ENCODE measurements at places on chromosomes 2 and 18. TPM values are rescaled to one million over a fixed set of nuclear protein-coding genes. Genes with fewer than 3 reads are reported as not detected.

DNA sequence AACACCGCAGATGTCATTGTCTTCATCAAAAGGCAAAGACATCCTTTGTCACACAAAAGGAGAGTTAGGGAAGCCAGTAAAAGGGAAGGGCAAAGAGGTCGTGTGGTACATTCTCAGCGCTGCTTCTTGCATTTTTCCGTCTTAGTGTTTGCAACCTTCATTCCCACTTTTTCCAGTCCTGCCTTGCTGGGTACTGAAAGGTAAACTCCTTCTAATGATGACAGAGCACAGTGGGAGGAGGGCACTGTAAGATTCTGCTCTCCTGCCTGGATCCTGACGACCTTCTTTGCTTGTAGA is 424.3 kb upstream of the MEX3C start:
- DNase-seq = no peak

GRCh38 chr2:7324706-7325105 is 407.5 kb downstream of the RNF144A start:
- DNase-seq = no peak

DNA sequence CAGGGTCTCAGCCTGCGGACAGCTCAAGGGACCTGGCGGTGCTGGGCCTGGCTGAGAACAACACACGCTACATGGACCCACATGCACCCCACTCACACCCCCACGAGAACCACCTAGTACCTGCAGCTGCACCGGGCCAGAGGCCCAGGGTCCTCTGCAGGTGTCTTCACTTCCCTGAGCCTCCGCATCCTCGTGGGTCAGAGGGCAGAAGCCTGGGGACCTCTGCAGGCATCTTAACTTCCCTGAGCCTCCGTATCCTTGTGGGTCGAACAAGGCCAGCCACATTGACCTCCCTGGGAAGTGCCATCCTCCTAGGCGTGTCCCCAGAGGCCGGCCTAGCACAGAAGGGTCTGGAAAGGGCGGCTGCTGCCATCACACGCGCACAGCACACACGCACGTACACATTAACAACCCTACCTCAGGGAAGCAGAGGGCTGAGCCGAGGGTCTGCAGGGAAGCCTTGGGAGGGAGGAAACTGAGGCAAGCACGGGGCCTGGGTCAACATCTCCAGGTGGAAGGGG is 62.5 kb upstream of the HPCAL1 start:
- no peak for DNase-seq

DNA sequence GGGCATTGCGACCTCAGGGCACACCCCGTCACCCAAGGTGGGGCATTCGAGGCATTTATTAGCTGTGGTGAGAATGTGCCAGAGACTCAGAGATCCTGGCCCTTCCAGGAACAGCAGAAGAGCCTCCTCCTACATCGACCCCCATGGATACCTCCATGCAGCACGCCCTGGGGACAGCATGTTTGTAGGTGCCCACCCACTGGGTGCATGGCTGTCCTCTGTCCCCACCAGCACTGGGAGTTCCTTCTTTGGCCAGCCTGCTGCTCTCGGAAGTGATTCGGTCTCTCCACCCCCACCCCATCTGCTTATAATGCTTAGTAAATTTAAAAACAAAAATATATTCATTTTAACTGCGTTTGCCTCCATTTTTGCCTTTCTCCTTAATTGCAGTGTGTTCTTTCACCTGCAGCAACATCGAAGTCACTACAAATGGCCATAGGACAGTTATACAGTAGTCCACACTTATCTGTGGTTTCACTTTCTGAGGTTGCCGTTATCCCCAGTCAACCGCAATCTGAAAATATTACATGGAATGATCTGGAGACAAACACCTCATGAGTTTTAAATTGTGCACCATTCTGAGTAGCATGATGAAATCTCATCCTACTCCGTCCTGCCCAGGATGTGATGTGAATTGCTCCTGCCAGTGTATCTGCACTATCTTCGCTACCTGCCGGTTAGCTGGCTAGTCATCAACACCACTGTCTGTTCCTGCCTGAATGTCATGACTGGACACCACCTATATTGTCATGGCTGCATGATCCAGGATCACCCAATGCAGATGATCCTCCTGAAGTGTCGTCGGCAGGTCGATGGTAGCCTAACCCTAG is 29.6 kb upstream of the ZCCHC2 start:
- no peak for DNase-seq

DNA sequence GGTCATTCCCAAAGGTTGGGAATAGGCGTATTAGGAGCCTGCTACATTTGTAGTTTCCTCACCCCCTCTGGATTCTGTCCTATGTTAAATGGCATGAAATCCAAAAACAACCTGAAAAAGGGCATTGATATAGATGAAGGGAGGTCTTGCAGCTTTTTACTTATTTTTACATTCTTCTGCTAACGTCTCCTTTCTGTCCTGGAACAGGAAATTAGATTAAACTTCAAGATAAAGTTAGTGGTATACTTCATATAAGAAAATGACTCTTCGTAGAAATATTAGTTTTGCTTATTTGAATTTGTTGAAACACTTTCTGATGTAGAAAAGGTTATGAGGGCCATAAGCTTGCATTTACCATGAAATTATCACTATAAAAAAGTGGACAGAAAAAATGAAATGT is 694.5 kb downstream of the ADCYAP1 start:
- no peak for DNase-seq

DNA sequence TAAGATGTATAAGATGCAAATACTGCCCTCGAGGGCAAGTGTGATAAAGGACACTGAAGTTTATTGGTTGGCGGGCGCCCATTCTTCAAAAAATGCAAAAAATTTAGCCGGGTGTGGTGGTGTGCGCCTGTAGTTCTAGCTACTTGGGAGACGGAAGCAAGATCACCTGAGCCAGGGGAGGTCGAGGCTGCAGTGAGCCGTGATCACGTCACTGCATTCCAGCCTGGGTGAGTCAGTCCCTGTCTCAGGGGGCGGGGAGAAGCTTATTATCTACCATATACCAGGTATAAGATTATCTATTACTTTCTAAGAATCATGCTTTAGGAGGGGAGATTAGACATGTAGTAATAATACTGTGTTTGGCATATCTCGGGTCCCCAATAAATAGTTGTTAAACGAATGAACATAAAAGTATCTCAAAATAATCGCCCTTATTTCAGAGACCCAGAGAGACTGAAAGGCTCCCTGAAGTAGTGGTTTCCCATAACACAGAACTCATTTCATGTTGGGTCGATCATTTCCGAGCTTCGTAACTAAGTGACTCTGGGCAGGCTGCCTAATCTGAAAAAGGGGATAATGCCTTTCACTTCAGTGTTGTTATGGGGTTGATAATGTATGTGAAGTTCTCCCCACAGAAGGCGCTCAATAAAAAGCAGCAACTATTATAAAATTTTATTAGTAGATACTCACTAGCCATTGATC is 1.2 kb upstream of the SELENOI start:
- peak; percentile 20 for DNase-seq

GRCh38 chr2:46706264-46706983 is 209.2 kb downstream of the MCFD2 start:
- no peak for DNase-seq

- no peak for DNase-seq
Measured at GRCh38 chr18:54218299-54218698, 6.2 kb downstream of the MBD2 start.

GRCh38 chr2:68860111-68860510 is 11.1 kb downstream of the BMP10 start:
- no peak for DNase-seq

DNA sequence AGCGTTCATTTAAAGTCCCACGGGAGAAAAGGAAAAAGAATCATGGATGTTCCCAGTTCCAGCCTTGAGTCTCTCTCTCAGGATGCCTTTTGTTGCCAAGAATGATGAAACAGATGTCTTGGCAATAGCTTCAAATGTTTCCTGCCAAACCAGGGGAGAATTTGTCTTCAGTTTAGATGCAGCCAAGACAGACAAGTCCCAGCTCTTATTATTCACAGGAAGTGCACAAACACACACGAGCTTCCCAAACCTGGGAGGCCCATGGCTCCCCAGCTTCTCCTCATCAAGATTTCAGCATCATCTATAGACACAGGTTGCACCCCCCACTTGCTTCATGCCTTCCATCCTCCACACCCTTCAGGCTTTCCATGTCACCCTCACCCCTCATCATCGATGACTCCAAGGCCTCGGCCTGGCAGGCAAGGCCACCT is 45.9 kb downstream of the HS1BP3 start:
- DNase-seq = no peak

DNA sequence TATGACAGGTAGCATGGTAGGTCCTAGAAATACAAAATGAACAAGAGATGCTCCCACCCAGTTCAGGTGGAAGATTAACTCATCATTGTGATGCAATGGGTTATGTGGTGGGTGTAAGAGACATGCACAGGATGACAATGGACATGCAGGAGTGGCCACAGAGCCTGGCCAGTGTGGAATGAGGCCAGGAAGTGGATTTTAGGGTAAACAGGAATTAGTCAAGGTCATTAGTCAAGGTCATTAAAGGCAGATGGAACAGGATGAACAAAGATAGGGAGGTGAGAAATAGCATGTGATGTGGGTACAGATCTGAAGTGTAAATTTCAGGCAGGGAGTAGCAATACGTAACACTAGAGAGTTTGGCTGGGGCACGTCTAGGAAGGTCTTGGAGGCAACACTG is 15.6 kb upstream of the SERTAD2 start:
- no peak for DNase-seq

DNA sequence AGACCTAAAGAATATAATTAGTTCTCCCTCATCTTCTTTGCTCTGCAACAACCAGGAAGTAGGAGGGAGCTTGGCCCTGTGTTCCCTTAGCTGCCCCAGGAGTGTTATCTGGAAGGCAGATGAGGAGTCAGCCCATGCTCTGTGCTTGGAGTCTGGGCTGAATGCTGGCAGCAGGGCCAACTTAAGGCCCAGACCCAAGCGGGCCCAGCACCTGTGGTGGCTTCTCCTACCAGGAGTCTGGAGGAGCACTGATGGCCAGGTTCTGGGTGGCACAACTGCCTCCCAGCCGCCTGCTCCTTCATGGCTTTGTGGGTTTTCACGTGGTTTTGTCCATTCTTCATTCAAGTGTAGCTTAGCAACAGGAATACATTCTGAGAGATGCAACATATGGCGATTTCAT is 1910.7 kb upstream of the LRRTM1 start:
- DNase-seq = no peak

DNA sequence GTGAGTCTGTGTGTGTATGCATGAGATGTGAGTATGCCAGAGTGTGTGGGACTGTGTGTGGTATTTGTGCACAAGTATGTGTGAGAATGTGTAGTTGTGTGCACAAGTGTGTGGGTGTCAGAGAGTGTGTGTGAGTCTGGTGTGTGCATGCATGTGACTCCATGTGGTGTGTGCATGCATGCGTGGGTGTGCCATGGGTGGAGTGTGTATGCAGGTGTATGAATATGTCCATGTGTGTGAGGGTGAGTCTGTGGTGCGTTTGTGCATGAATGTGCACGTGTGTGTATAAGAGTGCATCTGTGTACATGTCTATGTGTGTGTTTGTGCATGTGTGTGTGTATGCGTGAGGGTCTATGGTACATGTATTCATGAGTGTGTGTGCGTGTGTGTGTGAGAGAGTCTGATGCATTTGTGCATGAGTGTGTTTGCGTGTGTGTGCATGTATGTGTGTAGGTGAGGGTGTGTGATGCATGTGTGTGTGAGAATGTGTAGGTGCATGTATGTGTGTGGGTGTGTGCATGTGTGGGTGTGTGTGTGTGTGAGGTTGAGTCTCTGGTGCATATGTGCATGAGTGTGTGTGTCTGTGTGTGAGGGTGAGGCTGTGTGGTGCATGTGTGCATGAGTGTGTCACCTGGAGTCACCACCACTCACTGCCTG is 226.8 kb downstream of the LDLRAD4 start:
- DNase-seq = no peak

GRCh38 chr18:80068571-80069272 is 34.5 kb downstream of the RBFA start:
- DNase-seq = no peak

DNA sequence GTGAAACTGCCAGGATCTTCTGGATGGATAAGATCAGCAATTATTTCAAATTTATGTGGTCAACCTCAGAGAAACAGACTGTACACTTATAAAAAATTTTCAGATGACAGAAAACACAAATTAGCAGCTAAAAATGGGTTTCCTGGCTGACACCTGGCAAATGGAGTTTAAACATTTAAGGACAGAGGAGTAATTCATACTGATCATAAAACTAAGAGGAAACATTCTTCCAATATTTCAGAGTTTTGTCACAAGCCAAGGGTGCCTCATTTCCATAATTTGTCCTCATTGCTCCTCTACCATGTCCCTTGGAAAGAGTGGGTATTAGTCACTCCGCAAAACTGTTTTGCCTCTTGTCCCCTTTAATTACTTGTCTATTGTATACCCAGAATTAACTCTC is 70.2 kb downstream of the TMEFF2 start:
- DNase-seq = no peak

The NT5C1B gene
- not detected for total RNA-seq

The CCDC74B gene
- 0.88 TPM for total RNA-seq

The IL1A gene
- total RNA-seq = 4.8 TPM

The HOXD3 gene
- not detected for total RNA-seq

The GPR39 gene
- not detected for total RNA-seq

The CD8A gene
- 4.1 TPM for total RNA-seq

The SAG gene
- not detected for total RNA-seq

The FHL2 gene
- 3.1 TPM for total RNA-seq

The OR6B2 gene
- not detected for total RNA-seq

The COLEC12 gene
- total RNA-seq = not detected

The VWC2L gene
- not detected for total RNA-seq

All from activated CD4-positive, alpha-beta memory T cell treated with anti-CD3 and anti-CD28 coated beads, Interleukin-2, amount 10 ng/mL, durations not matched to agents 7 days and 5 days (primary cell).